ENCODE measurements at places on chromosomes 3 and 15.

- no peak for DNase-seq
Observed at GRCh38 chr3:103499132-103499900, 1064.5 kb downstream of the ZPLD1 start.

GRCh38 chr3:3200632-3201212, 21.2 kb upstream of the CRBN start:
- peak; percentile 39 for DNase-seq

- no peak for DNase-seq
Observed at GRCh38 chr15:72725446-72725845, 39.4 kb downstream of the BBS4 start.

- DNase-seq = no peak
Observed at GRCh38 chr3:101244212-101244575, 76.2 kb downstream of the IMPG2 start.
